NCI-H1105 (cell line): ENCODE measurements at places on chromosomes 13 and 19.

GRCh38 chr13:98310485-98311199 is 133.6 kb upstream of the RNF113B start:
- DNase-seq = no peak

DNA sequence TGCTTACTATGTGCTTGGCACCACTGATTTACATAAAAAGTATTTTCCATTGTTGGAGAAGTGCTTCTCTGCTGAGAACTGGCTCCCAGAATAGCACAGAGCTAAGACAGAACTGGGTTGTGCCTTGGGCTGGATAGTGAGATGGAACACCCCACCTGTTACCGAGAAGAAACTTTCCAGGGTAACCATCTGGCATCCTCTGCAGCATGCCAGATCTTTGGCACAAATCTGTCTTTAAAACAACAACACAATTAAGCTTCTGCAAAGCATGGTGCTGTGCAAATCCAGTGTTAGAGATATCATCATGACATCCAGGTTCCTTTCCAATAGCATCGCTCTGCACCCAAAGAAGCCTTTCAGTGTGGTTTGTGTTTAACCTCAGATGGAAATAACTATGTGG is 202.5 kb upstream of the RFC3 start:
- peak; percentile 4 for DNase-seq

DNA sequence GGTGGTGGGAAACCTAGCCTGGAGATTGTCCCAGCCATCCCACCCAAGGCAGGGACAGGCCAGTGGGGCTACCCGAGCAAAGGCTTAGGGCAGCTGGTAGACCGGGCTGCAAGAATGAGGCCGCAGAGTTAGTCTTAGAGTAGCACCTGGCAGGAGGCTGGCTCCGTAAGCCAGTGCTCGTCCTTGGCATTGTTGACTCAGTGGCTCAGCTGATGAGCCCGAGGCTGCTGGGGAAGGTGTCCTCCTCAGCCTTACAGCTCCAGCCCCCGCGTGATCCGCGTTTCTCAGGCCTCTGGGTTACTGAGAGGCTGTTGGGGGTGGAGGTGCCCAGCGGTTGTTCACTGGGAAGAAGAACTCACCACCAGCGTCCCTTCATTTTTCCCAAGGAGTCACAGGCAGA is 24.7 kb downstream of the PPP1R37 start:
- no peak for DNase-seq

- DNase-seq = no peak
Observed at GRCh38 chr13:77781808-77782207, 84.3 kb downstream of the SLAIN1 start.

GRCh38 chr13:79779761-79780160 is 298.8 kb downstream of the NDFIP2 start:
- no peak for DNase-seq

DNA sequence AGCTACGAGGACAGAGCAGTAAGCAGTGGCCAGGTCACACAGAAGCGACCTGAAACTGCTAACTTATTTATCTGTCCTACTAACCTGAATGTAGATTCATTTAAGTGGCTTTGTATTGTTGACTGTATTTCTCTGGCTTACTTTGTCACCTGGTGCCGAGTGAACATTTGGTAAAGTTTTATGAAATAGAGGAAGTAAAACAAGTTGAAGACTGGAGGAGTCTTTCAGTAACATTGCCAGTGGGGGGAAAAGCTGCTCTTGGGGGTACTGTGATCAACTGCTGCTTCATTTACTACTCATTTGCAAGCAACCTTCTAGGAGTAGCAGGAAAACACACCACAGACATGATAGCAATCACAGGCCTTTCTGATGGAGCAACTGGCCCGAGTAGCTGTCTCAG is 615.0 kb downstream of the FGF9 start:
- no peak for DNase-seq

GRCh38 chr13:95874286-95874685 is 178.9 kb downstream of the UGGT2 start:
- DNase-seq = no peak

DNA sequence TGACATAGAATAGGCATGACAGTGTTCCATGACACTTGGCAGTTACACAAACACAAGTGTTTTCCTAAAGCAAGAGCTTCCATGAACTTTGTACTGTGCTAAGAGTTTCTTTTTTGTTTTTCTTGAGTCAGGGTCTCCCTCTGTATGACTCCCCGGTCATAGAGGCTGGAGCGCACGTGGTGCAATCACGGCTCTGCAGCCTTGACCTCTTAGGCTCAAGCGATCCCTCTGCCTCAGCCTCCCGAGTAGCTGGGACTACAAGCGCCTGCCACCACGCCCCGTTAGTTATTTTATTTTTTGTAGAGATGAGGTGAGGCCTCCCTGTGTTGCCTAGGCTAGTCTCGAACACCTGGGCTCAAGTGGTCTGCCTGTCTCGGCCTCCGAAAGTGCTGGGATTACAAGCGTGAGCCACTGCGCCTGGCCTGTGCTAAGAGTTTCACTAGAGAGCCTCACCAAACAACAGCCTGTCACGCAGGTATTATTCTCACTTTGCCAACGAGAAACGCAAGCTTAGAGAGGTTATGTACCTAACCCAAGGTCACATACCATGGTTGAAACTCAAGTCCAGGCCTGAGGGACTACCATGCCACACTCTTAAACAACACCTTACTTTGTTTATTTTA is 355.9 kb downstream of the KLF12 start:
- no peak for DNase-seq

- peak; percentile 80 for DNase-seq
Observed at GRCh38 chr13:35984776-35985453, 146.3 kb downstream of the DCLK1 start.

GRCh38 chr19:5397804-5398692 is 57.2 kb upstream of the ZNRF4 start:
- peak; percentile 26 for DNase-seq

- DNase-seq = no peak
Observed at GRCh38 chr13:73816702-73817101, 317.5 kb downstream of the KLF12 start.

- DNase-seq = no peak
Observed at GRCh38 chr19:46186101-46186716, 38.2 kb downstream of the IGFL2 start.

DNA sequence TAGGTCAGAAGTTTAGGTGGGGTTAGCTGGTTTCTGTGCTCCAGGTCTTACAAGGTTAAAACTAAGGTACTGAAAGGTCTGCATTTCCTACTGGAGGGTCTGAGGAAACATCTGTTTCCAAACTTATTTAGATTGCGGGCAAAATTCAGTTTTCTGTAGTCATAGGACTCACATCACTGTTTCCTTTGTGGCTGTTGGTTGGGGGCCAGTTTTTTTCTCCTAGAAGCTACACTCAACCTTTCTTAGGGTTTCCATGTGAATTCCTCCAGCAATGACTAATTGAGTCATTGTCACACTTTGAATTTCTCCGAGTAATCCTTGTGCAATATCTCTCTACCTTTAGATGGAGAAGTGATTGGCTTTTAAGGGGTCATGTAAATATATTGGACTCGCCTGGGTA is 773.4 kb upstream of the SLITRK1 start:
- DNase-seq = no peak

DNA sequence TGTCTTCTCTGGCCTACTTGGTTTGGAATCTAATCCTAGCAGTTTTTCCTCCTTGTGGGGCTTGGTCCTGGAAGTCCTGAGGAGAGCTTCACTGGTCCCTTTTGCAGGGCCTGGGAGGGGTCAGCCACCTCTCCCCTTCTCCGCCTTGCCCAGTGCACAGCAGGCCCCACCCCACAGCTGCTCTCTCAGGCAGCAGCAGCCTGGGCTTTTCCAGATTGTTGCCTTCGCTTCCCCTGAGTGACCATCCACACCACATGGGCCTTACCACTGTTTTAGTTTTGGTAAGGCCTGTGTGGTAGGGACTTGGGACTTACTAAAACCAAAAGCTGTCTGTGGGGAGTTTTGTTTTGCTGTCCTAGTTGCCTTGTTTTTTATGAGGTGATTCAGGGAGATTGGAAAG is 11.5 kb downstream of the MPHOSPH8 start:
- DNase-seq = no peak

- DNase-seq = no peak
Observed at GRCh38 chr13:46526740-46527139, 26.2 kb upstream of the LRCH1 start.

GRCh38 chr13:38566519-38566918 is 120.4 kb upstream of the FREM2 start:
- DNase-seq = peak; percentile 76

DNA sequence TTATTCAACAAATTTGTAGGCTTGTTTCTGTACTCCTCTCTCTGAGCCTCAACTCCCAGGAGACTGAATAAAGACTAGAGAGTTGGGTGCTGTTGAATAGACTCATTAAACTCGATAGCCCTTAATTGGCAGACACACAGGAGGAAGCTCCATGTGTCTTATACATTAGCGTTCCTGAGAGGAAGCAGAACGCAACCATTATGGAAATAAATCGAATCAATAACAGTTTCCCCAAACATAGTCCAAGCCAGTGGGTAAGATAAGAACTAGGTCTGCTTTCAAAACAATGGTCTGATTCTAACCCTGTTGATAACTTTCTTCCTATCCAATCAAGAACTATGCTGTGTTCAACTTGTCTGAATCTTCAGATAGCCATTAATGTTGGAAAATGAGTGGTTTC is 118.1 kb upstream of the FNDC3A start:
- no peak for DNase-seq
